Caudate nucleus (tissue), 63 donors: ENCODE measurements at places on chromosomes 3 and 15.

DNA sequence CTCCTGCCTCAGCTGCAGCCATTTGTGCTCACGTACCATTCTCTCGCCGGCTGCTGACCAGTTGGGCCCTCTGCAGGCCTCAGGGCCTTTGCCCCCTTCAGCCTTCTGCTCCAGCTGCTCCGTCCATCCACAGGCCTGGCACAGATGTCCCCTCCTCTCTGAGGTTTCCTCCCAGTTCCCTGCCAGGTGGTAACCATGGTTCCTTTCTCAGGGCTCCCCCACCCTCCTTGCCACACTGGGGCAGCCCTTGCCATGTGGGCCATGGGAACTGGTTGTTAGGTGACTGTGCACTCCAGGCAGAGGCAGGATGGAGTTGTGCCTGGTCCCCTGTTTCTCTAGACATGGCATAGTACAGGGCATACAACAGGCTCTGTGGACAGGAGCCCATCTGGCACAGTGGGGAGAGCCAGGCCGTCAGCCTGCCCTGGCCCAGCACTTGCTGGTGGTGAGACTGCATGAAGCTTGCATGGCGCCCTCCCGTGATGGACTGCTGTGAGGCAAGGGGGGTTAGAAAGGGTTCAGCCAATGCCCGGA lies 148.9 kb downstream of the DNAJB8 start:
- DNase-seq = no peak

DNA sequence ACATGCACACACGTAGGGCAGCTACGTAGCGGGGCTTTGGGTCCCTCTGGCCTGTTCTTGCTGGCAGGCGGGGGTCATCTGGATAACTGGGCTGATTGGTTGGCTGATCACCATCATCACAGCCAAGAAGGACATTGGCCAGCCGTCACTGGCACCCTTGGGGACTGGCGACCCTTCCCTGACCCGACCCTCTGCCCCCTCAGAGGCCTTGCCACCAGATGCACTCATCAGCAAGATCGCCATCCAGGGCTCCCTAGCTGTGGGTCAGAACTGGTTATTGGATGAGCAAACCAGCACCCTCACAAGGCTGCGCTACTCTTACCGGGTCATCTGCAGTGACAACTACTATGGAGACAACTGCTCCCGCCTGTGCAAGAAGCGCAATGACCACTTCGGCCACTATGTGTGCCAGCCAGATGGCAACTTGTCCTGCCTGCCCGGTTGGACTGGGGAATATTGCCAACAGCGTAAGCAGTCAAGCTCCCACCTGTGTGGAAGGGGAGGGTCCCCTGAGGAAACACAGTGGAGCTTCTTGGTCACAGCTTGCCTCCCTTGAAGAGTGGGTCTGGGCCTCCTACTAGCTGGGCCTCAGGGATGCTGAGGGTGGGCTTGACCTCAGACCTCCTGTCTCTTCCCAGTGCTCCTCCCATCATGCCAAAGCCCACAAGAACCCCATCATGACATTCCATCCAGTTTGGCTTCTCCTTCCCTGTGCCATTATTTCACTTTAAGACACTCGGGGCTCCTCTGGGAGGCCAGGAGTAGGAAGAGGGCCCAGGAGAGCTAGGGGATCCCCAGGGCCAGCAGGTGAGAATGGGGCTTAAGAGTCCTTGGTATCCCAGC lies 2.4 kb downstream of the DLL4 start:
- no peak for DNase-seq

DNA sequence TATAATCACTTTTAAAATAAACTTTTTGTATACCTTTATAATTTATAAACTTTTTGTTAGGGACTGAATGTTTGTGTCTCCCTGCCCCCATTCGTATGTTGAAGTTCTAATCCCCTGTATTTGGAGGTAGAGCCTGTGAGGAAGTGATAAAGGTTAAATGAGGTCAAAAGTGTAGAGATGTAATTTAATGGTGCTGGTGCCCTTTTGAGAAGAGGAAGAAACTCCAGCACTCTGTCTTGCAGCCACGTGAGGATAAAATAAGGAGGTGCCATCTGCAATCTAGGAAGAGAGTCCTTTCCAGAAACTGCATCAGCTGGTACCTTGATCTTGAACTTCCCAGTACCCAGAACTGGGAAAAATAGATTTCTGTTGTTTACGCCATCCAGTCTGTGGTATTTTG lies 106.1 kb upstream of the RGMA start:
- DNase-seq = no peak

DNA sequence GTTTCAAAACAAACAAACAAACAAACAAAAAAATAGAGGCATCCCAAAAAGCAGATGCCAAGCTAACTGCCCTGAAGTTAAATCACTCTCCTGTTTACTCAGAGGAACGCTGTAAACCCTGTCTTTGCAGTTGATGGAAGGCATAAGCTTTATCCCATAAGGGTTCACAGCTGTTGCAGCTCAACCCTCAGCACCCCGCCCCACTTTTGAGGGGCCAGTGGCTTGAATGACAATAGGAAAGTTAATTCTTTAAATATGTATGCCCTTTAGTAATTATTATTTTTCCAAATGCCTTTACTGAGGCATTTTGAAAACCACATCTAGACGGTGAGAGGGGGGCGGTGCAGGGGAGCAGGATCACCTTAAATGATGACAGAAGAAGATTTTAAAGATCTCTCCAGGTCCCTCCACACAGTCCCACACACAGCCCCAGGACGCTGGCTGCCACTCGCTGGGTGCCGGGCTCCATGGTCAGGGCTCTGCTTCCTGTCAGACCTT lies 272.1 kb downstream of the FAM43A start:
- no peak for DNase-seq

DNA sequence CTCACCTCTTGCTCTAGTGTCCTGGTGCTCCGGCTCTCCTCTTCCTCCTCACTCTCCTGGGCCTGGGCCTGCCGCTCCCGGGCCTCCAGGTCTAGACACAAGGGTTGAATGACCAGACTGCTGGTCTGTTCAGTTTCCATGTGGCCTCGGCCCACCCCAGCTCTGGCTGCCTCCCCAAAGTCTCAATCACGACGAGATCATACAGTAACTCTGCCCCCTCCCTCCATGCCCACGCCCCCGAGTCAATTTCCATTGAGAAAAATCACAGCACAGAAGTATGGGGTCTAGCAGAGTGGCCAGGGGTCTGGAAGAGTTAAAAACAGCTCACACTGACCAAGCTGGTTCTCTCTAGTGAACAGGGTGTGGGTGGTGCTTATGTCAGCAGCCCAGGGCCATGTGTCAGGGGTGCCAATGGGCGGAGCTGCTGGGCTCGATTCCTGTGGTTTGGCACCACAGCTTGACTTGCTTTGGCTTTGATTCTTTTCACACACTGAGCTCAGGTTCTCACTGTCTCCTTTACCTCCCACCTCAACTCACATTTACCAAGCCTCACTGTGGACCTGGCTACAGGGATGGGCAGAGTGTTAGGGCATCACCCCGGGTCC lies 6.9 kb downstream of the C15orf62 start:
- DNase-seq = no peak

- DNase-seq = no peak
These were observed 692.8 kb downstream of the AGBL1 start for GRCh38 chr15:86772369-86773059.

DNA sequence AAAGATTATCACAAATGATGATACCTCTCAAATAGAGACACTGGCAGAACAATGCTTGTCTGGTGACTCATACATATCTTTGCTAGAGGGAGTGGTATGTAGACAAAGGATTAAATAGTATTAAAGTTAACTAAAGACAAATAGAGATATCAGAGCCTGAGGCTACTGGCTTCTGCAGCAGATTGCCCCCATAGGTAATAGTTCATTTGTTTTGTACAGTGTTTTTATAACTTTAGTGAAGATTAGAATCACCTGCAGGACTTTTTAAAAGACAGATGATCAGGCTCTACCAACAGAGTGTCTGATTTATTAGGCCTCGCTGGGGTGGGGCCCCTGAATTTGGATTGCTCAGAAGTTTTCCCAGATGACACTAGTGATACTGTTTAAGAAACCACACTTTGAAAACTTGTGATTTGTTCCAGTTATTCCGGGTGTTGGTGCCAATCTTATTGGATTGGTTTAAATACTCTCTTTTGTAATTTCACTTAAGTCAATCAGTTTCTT lies 96.4 kb downstream of the NAALADL2 start:
- DNase-seq = no peak
